Stimulated activated CD4-positive, alpha-beta T cell treated with anti-CD3 and anti-CD28 coated beads, TNF-alpha, amount 100 ng/mL, for 1 hour (primary cell): ENCODE measurements at places on chromosomes 6 and 20.
A peak's percentile ranks its signal among the peaks of the same experiment; 100 is the strongest.

DNA sequence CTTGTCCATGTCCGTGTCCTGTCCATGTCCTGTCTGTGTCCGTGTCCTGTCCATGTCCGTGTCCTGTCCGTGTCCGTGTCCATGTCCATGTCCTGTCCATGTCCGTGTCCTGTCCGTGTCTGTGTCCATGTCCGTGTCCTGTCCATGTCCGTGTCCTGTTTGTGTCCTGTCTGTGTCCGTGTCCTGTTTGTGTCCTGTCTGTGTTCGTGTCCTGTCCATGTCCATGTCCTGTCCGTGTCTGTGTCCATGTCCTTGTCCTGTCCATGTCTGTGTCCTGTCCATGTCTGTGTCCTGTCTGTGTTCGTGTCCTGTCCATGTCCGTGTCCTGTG lies 55.0 kb upstream of the BHLHE23 start:
- DNase-seq, result no peak

DNA sequence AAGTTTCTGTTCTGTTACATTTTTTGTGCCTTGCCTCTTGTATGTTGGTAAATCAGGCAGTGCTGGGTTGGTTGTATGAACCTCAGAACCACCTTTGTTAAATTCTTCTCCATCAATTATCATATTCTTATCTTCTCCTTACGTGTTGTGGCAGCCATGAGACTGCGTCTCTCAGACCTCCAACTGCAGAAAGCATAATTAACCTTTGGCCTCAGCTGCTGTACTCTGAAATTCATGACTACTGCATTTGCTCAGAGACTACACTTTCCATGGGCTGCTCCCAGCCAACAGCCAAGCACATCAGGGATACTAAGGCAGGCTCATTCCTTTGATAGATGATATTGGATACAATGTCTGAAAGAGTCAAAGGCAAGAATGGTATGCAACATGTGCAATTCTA lies 15.1 kb upstream of the SNX3 start:
- DNase-seq, result no peak

- DNase-seq, result no peak
Observed at GRCh38 chr6:122696853-122697252, 82.7 kb upstream of the FABP7 start.

GRCh38 chr6:72140795-72141194 lies 254.4 kb downstream of the RIMS1 start:
- no peak for DNase-seq

- DNase-seq, result no peak
Observed at GRCh38 chr20:29687438-29687837, 1570.0 kb upstream of the DEFB115 start.

- no peak for DNase-seq
Observed at GRCh38 chr20:45269754-45270270, 15.4 kb upstream of the SLPI start.

GRCh38 chr20:60085551-60086132 lies 127.4 kb downstream of the CDH26 start:
- DNase-seq, result no peak

DNA sequence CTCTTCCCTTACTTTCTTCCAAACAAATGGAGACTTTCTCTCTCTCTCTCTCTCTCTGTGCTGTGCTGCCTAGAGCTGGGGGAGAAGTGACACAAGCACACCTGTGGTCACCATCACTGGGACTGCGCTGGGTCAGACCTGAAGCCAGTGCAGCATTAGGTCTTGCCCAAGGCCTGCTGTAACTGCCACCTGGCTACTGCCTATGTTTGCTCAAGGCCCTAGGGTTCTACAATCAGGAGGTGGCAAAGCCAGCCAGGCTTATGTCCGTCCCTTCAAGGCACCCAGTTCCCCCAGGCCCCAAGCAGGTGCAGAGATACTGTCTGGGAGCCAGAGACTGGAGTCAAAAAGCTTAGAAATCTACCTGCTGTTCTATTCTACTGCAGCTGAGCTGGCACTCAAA lies 49.4 kb upstream of the TOP1 start:
- DNase-seq, result no peak

DNA sequence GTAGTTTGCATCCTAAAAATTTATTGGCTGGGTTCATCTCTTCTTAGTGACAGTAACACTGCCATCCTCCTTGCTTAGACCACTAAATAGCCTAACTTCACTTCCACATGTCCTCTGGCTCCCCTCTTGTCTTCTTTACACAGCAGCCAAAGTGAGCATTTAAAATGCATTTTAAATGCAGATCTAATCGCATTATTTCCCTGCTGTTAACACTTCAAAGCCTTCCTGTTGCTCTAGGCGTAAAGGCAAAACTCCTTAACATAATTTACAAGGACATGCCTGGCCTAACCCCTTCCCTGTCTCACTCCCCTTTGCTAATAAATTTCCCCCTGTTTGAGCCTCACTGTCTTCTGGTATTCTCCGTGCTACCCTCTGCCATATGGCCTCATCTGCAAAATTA lies 26.5 kb downstream of the NKAIN2 start:
- DNase-seq, result no peak

DNA sequence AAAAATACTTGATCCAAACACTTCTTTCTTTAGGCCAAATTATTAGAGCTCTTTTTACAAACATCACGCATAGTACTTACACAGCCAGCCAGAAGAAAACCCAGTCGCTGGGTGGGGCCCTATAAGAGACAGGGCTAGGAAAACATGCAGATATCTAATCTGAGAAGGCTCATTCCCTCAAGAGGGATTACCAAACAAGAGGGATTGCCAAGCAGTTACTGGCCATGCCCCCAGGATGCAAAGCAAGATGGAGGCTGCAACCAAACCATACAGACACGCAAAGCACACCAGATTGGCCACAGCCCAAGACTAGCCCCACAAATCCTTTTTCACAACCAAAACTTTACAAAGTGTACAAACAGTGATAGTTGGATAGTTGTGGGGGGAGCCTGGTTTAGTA lies 1235.4 kb upstream of the GJE1 start:
- DNase-seq, result no peak

DNA sequence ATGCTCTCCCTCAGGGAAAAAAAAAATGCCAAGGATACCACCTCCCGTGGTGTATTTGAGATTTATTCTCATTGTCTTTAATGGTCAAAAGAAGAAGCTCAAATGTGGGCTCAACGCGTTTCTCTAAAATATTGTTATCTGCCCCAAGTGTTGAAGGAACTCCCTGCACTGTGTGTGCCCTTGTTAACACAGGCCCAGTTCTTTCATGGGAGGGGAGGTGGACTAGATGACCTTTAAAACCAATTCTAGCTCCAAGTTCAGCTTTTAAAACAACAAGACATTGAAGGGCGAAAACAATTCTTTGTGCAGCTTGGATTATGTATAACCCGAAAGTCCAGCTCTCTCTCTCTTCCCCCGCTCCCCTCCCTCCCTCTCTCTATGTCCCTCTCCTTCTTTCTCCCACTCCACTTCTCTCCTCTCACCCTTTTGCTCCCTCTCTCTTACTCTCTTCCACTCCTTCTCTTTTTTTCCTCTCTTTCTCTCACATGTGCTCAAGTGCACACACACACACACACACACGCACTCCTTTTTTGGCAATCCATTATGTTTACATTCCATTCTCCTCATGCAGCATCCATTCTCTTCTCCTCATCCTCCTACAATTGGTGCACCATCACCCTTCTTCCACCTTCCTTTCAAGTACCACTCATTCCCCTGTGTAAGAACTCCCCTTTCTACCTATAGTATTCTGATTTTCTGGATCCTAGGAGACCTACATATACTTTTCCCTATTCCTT lies 8.5 kb downstream of the HLA-DMB start:
- no peak for DNase-seq

- no peak for DNase-seq
Observed at GRCh38 chr6:161744211-161745067, 470.6 kb upstream of the AGPAT4 start.

- no peak for DNase-seq
Observed at GRCh38 chr6:259901-260508, 32.3 kb upstream of the DUSP22 start.

GRCh38 chr20:54624706-54625390 lies 149.5 kb downstream of the DOK5 start:
- DNase-seq, result no peak

DNA sequence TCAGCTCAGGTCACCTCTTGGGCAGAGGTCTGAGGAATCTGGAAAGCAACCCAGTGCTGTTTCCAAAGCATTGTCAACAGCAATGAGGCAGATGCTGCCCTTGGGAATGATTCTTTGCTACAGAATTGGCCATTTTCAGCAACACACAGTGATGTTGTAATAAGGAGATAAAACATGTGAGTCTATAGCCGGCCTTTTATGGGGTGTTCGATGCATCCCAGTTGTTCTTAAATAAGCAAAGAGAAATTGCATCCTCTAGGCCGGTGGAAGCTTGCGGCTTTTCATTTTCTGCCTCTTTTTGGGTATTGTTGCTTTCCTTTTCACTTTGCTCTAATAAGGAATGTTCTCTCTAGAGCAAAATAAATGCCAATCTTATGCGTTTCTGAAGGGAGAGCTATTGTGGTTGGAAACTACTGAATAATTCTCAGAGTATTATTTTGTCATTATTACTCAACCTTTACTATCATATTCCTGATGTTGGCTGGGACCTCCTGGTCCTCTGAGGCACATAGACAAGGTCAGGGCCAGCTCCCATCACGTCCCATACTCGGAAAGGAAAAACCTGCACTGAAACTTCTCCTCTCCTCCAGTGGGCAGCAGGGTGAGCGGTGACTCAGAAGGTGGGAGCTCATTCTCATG lies 214.2 kb downstream of the CDH26 start:
- no peak for DNase-seq

GRCh38 chr6:20906945-20907344 lies 372.7 kb downstream of the CDKAL1 start:
- DNase-seq, result no peak

GRCh38 chr6:21083708-21084107 lies 509.8 kb upstream of the SOX4 start:
- DNase-seq, result no peak

- no peak for DNase-seq
Observed at GRCh38 chr20:52493171-52493721, 301.7 kb upstream of the ZFP64 start.

GRCh38 chr6:137880746-137881521 lies 13.9 kb downstream of the TNFAIP3 start:
- DNase-seq, result no peak

GRCh38 chr6:18262702-18263417 lies 1.5 kb downstream of the DEK start:
- no peak for DNase-seq

DNA sequence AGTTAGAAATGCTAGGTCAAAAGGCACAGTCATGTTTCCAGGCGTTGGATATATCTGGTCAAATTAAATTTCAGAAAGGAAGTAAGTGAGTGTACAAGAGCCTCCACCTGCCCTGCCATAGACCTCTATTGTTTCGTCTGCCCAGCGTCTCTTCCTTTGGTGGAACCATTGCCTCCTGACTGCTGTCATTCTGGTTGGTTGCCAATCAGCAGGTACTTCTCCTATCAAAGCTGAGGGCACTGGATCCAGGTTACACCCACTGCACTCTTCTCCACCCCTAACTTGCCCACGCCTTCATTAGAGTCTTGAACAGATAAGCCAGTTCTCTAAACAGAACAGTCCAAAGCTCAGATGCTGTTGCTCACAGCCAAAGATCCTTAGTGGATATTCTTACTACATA lies 2.6 kb upstream of the WFDC5 start:
- no peak for DNase-seq

DNA sequence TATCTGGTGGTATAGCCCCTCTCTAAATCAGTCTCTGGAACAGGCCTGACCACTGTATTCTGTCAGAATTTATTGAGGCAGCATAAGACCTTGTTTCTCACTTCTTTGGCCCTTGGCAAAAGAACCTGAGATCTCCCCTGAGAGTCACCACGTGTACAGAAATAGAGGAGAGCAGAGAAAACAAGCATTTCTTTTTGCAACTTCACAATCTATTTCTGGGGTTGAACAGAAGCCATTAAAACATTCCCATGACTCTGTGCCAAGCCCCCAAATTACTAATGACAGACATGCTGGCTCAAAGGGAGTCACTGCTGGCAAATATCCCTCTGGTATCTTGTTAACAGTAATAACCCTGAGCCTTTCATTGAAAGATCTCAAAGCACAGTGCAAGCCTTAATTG lies 395.3 kb downstream of the MAFB start:
- no peak for DNase-seq

DNA sequence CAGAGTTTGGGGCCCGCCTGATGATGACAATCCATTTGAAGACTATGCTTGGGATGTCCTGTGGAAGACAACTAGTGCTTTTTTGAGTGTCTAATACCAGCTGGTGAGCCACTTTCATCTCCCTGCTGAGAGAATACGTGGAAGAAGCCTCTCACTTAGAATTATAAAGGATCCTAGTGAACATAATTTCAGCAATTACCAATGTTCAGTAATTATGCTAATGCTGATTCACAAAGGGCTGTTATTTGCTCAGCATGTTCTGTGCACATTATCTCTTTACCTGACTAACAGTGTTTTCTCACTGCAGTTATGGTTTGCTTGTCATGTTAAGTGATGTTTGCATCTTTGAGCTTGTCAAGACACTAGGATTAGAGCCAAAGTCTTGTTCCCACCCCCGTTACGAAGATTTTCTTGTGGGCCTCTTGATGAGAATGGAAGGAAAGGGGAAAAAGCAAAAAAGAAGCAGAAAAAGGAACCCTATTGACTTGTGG lies 282.1 kb upstream of the CHD6 start:
- DNase-seq, result no peak

DNA sequence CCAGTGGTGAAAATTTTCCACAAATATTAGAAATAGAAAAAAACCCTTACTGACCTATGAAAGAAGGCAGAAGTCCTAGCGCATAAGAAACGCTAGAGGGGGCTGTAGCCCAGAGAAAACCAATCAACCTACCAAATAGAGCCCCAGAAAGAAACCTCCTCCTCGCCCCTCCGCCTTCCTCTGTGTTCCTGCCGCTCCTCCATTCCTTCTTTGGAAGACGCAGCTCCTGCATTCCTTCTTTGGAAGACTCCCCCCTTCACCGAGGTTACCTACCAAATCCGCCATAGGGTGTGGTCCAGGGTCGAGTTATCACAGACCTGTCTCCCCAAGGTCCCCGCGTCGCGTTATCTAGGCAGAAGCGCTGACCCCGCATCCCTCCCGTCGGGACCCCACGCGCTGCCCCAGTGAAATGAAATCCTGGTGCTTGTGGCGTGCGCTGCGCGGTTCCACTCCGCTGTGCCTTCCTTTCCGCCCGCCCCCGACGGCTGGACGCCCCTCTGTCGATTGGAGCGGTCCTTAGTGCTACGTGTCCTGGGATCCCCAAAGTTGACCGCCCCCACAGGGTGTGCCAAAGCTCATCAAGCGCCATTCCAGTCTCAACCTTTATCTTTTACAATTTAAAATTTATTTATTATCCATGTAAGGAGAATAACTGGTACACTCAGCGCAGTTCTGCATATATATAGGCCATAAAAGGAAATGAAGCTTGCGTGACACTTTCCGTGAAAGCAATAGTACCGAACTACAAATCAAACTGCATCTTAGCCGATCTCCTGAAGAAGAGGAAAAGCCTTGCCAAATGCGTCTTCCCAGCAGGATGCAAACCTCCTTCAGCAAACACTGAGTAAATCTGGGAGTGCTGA lies 13.0 kb downstream of the RPP21 start:
- DNase-seq, result peak; percentile 19
